ENCODE measurements at places on chromosomes 6 and 20.
A peak's percentile ranks its signal among the peaks of the same experiment; 100 is the strongest.

- DNase-seq: no peak
Measured at GRCh38 chr6:129141499-129141898, 258.6 kb downstream of the LAMA2 start.

DNA sequence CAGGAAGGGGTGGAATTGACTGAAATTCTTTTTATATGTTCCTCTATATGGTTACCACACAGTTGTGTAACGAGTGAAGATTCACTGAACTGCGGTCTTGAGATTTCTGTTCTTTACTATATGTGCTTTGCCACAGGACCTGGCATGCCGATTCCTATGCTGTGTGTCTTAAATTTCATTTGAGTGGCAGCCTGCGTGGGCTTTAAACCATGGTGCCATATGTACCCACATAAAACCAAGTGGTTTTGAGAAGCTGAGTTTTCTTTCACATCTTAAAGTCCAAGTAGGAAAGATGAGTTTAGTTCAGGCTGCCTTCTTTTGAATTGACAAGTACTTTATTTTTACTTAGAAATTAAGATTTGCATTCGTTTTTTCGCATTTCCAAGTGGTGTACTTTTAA lies 101.1 kb downstream of the DOK5 start:
- DNase-seq: no peak

DNA sequence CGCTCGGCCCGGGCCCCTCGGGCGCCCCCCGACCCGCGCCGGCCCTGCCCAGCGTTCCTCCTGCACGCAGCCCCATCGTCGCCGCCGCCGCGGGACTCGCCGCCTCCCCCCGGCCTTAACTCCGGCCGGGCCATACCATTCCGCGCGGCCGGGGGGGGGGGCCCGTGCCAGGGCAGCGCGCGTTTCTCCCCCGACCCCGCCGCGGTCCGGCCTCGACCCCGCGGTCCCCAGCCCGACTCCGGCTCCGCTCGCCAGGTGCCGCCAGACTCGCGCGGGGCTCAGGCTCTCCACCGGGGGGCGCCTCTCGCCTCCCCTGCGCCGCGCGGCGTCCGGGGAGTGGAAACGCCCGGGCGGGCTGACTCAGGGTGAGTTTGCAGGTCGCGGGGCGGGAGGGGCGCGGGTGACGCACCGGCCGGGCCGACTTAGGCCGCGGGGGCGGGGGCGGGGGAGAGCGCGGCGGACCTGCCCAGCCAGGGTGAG lies at the start of gene SRXN1:
Gene SRXN1, minus strand, starts transcription at position 91 of the 480 bp plus-strand sequence. Its CDS starts 15 bp downstream, at position 76.
- peak; percentile 66 for DNase-seq

- DNase-seq: no peak
Measured at GRCh38 chr6:20166210-20166609, 46.1 kb downstream of the MBOAT1 start.

GRCh38 chr6:15773806-15774410 lies 111.1 kb upstream of the DTNBP1 start:
- DNase-seq: no peak

GRCh38 chr6:123804014-123804786 lies 535 bp downstream of the NKAIN2 start:
- DNase-seq: no peak

DNA sequence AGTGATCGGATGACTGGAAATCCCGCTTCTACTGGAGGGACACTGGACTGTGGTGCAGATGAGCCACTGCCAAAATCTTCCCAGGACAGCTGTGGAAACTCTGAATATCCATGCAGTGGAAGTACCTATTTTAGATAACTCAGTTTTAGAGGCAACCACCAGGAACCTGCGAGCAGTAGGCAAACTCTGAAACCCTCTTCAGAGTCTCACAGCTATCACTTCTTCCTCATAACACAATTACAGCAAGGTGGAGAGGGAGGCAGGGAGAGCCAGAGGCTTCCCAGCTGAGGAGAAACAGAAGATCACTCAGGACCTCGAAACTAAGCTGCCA lies 322.8 kb upstream of the NT5E start:
- DNase-seq: no peak

DNA sequence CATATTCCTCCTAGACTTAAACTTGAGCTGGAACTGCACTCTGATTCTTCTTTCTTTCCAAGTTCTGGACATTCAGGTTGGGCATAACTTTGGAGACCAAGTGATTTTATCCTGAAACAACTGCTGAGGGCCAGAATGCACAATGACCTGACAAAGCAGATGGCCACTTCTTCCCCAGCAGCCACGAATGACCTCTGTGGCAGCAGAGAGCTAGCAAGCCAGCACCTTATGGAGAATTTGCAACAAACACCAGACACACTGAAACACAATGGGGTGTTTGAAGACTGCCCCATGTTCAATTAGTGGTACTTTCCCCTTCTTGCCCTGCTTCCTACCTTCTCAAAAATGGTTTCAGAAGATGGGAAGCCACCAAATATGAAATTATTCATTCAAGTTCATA lies 4.2 kb upstream of the TENT5A start:
- DNase-seq: no peak

GRCh38 chr20:2473516-2473915 lies 2.9 kb upstream of the SNRPB start:
- DNase-seq: no peak

GRCh38 chr6:45606831-45607400 lies 229.2 kb upstream of the SUPT3H start:
- no peak for DNase-seq

GRCh38 chr6:116476002-116476678 lies 15.0 kb downstream of the CALHM6 start:
- no peak for DNase-seq

DNA sequence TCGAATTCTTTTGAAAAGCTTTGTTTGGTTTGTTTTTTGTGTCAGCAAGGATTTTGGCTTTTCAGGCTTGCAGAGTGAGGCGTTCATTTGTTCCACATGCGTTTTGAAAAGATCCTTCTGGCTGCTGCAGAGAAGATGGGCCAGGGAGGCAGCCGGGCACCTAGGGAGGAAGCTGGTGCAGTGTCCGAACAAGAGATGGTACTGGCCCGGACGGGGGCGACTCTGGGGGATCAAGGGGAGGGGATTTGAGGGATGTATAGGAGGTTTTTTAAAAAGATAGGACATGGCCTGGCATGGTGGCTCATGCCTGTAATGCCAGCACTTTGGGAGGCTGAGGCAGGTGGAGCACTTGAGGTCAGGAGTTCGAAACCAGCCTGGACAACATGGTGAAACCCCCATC lies 55.3 kb downstream of the DLGAP4 start:
- DNase-seq: no peak

DNA sequence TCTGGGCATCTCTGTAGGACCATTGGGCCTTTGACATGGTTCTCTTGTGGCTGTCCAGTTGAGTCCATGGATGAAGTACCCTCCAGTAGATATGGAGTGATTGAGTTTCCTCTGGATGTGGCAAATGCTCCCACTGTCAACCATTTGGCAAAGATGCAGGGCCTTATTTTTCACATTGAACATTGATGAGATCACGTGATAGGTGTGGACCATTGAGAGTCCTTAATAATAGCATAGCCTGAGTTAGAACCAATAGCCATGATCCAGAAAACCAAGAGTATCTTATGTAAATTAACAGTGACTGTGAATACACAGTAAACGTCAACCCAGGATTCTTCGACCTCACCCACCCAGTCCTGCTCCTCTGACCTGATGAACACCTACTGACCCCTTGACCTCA lies 3.0 kb upstream of the PERP start:
- no peak for DNase-seq

GRCh38 chr6:116682334-116682712 lies 1.3 kb downstream of the KPNA5 start:
- DNase-seq: no peak

- DNase-seq: no peak
Measured at GRCh38 chr6:21219856-21220255, 373.7 kb upstream of the SOX4 start.

- DNase-seq: no peak
Measured at GRCh38 chr20:55614220-55614757, 391.0 kb downstream of the CBLN4 start.

- DNase-seq: no peak
Measured at GRCh38 chr6:52551483-52552277, 25.2 kb downstream of the TRAM2 start.

DNA sequence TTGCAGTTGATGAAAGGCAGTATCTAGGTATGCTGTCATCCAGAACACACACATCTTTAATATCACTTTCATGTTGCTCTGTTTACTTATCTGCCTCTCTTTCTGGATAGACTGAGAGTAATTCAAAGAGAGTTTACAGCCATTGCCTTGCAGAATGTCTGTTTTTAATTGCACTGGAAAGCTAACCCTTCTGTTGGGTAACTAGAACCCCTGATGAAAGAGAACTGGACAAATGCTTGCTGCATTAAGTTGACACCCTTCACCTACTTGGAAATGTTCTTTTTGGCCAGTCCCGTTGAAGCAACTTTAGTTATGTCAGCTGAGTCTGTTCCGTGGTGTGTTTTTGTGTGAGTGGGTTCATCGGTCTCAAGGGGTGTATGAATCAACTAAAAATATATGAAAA lies 383.8 kb upstream of the CITED2 start:
- no peak for DNase-seq

DNA sequence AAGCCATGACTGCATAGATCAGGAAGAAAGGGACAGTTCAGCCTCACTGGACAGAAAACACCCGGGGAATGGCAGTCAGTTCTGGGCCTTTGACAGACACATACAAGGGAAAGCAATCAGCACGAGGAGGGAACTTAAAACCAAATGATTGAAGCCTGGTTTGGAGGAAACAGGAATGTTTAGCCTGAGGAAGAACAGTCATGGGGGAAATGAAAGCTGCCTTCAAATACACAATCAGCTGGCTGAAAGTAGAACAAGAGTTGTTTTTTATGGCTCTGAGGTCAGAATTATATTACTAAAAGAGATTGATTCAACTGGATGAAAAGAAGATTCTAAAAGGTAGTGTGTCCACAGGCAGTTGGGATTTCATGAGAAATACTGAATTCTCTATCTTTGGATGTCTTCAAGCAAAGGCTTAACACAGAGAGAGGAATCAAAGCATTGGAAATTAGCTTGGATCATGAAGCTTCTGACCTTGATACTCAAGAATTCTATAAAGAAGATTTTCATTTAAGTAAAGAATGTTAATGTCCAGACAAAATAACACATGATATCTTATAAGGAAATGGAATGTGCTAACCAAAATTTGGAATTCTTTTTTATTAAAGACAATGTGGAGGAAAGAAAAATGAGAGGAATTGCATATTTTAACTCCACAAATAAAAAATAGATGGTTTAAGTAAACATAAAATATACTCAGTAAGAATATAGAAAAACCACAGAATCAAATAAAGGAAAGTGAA lies 216.6 kb downstream of the IBTK start:
- no peak for DNase-seq

DNA sequence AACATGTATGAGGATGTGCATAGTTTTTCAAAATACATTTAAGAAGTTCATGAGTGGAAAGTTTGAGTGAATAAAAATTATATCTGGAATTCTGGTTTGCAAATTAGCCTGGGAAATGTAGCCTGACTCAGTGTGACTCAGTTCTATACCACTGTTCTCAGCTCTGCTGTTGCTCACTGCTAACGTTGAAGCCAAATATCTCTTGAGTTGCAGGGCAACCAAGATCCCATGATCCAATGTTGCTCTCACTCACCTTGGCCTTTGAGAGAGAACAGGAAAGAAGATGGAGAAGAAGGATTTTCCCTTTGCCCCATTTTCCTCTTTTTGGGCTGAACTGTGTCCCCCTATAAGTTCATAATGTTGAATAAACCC lies 28.9 kb downstream of the PSMB9 start:
- DNase-seq: no peak

DNA sequence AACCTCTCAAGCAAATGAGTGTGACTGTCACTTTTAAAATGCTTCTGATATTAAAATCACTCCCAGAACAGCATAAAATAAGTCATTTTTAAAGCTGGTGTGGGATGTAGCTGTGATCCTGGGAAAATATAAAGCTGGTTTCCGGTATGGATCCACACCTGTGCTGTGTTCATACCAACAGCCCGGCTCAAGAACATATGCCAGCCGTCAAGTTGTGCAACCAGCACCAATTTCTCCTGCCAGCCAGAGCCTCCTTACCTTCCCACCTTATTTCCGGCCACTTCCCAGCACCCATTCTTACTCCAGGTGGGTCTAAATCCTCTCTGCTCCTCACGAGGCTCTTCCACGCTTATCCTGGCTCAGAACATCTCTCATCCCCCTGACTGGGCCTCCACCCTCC lies 50.9 kb upstream of the RPS6KA2 start:
- no peak for DNase-seq

- DNase-seq: no peak
Measured at GRCh38 chr6:150038202-150039062, 13.1 kb upstream of the RAET1L start.

- DNase-seq: no peak
Measured at GRCh38 chr6:4612636-4613171, 163.5 kb upstream of the CDYL start.

DNA sequence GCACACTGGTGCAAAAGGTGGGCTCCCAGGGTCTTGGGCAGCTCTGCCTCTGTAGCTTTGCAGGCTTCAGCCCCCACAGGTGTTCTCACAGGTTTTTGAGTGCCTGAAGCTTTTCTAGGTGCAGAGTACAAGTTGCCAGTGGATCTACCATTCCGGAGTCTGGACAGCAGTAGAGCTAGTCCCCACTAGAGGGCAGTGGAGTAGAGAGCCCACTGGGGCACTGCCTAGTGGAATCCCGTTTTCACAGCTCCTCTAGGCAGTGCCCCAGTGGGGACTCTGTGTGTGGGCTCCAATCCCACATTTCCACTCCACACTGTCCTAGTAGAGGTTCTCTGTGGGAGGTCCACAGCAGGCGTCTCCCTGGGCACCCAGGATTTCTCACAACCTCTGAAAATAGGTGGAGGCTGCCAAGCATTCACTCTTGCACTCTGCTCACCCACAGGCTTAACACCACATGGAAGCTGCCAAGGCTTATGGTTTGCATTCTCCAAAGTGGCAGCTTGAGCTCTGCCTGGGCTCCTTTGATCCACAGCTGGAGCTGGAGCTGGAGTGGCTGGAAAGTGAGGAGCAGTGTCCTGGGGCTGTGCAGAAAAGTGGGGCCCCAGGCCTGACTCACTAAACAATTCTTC lies 86.3 kb upstream of the PROKR2 start:
- no peak for DNase-seq

DNA sequence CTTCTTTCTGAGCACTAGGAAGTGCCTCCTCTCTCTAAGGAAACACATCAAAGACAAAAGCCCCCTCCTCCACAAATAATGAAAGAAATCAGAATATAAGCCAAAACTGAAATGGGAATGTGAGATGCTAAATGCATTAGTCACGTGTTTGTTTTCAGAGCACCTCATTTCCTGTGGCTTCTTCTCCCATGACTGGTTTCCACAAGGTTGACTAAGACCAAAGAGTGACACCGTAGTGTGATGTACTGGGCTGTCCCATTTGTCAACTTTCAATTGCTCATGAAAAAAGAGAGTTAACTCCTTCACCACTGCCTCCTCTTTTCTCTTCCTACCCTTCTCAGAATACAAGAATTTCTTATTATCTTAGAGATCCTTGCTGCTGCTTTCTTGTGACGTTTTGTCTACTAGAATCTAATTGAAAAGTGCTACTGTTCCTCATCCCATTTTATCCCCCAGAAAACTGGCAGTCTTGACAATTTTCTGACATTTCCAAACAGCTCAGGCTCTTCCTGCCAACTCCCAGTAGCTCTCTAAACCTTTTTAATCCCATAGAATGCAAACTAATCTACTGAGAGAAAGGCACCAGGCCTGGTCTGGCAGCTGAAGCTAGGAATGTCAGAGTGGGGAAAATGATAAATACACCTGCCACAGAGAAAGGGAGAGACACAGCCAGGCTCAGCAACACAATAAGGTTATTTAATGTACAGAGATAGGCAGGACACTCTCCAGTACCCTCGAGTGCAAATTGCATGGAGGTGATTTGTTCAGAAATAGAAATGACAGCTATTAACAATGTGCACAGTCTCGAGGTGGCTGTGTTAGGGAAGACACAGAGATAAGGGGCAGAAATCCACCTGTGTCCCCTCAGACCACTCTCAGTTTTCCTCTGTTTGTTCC lies 671.7 kb upstream of the NRSN1 start:
- DNase-seq: no peak

GRCh38 chr6:26389349-26389894 lies 6.5 kb downstream of the BTN2A2 start:
- no peak for DNase-seq

Measured in T-helper 9 cell (primary cell).